ENCODE measurements at places on chromosomes 13 and 19. TPM values are rescaled to one million over a fixed set of nuclear protein-coding genes. Genes with fewer than 3 reads are reported as not detected.

ZNF44 gene
- 1.3 TPM for total RNA-seq

RFPL4A gene
- total RNA-seq: not detected

AKT1S1 gene
- 6.4 TPM for total RNA-seq

NXNL1 gene
- total RNA-seq: not detected

APC2 gene
- 1.8 TPM for total RNA-seq

CGB5 gene
- total RNA-seq: not detected

LPAR2 gene
- total RNA-seq: 2.5 TPM

RASL11A gene
- 0.27 TPM for total RNA-seq

PRR20C gene
- not detected for total RNA-seq

ATP13A1 gene
- 30.5 TPM for total RNA-seq

ELSPBP1 gene
- total RNA-seq: 8.6 TPM

SMG9 gene
- total RNA-seq: 21.1 TPM

GIPR gene
- total RNA-seq: 0.05 TPM

COL5A3 gene
- total RNA-seq: 2.1 TPM

ZNF577 gene
- total RNA-seq: 5.7 TPM

MYO16 gene
- 0.19 TPM for total RNA-seq

MAB21L1 gene
- 2.4 TPM for total RNA-seq

CACNA1A gene
- total RNA-seq: not detected

PRTN3 gene
- not detected for total RNA-seq

ENOX1 gene
- total RNA-seq: 10.4 TPM

GNG7 gene
- 3.2 TPM for total RNA-seq

OR4F17 gene
- total RNA-seq: not detected

CEACAM16 gene
- not detected for total RNA-seq

PSG2 gene
- total RNA-seq: not detected

BICRA gene
- total RNA-seq: 3.8 TPM

TNFSF11 gene
- total RNA-seq: not detected

EDDM13 gene
- not detected for total RNA-seq

SPACA4 gene
- not detected for total RNA-seq

All from SK-MEL-5 (cell line).